Occipital lobe (tissue), 3 donors: ENCODE measurements at places on chromosomes 3 and 15. TPM values are rescaled to one million over a fixed set of nuclear protein-coding genes. Genes with fewer than 3 reads are reported as not detected.

- DNase-seq: no peak
These were observed 107.2 kb upstream of the ALDH1A3 start for GRCh38 chr15:100772478-100772877.

DNA sequence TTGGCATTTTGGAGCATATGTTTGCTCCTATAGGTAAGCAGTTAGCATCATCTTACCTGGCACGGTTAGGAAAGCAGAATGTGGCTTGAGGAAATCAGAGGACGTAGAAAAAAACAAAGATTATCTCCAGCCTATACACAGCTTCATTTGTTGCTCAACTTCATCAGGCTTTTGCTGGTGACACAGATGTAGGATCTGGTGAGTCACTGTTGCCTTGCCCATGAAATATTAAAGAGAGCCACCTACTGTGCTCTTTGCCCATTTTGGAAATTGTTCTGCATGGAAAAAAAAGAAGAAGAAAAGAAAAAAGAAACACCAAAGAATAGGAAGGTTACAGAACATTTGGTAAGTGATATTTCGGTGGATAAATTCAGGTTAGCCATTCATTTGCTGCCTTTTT, 3.8 kb downstream of the IL1RAP start:
- DNase-seq: peak; percentile 7

GRCh38 chr3:46065294-46065705, 38.0 kb upstream of the XCR1 start:
- DNase-seq: no peak

GRCh38 chr3:60025096-60026050, 975.5 kb upstream of the CFAP20DC start:
- DNase-seq: no peak

GRCh38 chr3:82586414-82586813, 825.0 kb upstream of the GBE1 start:
- DNase-seq: no peak

GRCh38 chr15:76979331-76979925, 15.5 kb upstream of the PSTPIP1 start:
- DNase-seq: no peak

GRCh38 chr3:127777921-127778656, 44.2 kb downstream of the MGLL start:
- no peak for DNase-seq

GRCh38 chr3:141302364-141303141, 65.8 kb upstream of the ZBTB38 start:
- no peak for DNase-seq

Gene MORC1
- 0.31 TPM for total RNA-seq

Gene TMEM115
- total RNA-seq: 19.8 TPM

Gene SNRPA1
- 15.0 TPM for total RNA-seq

Gene SENP8
- 6.9 TPM for total RNA-seq

Gene RTP3
- total RNA-seq: not detected
